CD4-positive, alpha-beta T cell treated with Interleukin-21 for 1 hour (primary cell): ENCODE measurements at places on chromosomes 2 and 18.

- DNase-seq = no peak
These were observed 265.1 kb downstream of the HAUS1 start for GRCh38 chr18:46369323-46369722.

DNA sequence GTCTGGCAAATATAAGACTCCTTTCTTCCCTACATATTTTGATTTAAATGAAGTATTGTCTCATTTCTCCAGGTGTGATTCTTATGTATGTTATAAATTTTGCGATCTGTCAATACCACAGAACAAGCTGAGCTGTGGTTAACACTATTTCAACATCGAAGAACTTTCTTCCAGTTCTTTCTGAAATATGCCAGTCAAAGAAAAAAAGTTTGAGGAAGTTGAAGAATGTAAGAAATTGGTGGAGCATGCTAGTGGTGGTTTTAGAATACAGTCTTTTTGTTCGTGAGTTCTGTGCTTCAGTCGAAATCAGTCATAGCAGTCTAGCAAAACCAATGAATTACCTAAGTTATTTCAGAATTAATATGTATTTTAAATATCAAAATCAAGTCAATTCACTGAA, 8.6 kb upstream of the COBLL1 start:
- no peak for DNase-seq

- peak; percentile 36 for DNase-seq
These were observed 3.1 kb upstream of the MOB1A start for GRCh38 chr2:74181739-74182138.

DNA sequence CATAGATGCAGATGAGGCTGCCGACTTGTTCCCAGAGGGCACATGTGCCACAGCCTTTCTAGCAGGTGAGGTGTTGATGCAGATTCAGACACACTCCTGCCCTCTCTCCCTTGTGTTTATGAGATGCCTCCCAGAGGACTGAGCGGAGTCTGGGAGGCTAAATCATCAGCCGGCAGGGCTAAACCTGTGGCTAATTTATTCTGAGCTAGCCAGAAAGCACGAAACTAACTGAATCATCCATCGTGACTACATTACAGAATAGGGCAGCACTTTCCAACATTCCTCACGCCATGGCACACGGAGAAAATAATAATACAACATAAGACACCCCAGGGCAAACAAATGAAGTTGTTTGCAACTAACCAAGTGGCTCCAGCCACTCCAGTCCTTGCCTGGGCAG, 101.7 kb upstream of the FZD7 start:
- DNase-seq = no peak

GRCh38 chr2:203949228-203949627, 12.7 kb downstream of the ICOS start:
- peak; percentile 61 for DNase-seq
